ENCODE measurements at places on chromosomes 3 and 15.

- DNase-seq = no peak
These were observed 216.1 kb downstream of the SLCO3A1 start for GRCh38 chr15:92069308-92070250.

DNA sequence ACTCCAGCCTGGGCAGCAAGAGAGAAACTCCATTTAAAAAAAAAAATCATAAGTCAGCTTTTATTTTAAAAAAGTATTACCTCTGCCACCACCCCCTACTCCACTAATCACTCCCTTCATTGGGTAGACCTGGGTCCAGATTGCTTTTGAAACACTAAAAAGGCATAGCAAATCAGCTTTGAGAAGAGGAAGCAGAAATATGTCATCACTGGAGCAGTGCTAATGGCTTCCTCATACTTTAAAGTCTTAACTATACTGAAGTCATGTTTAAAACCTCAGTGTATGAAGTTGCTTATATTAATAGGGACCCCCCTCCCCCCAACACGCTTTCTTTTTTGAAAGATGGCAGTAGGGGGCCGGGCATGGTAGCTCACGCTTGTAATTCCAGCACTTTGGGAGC, 1.0 kb upstream of the HTR3D start:
- no peak for DNase-seq

GRCh38 chr15:61841466-61841865, 218.8 kb downstream of the VPS13C start:
- DNase-seq = no peak

DNA sequence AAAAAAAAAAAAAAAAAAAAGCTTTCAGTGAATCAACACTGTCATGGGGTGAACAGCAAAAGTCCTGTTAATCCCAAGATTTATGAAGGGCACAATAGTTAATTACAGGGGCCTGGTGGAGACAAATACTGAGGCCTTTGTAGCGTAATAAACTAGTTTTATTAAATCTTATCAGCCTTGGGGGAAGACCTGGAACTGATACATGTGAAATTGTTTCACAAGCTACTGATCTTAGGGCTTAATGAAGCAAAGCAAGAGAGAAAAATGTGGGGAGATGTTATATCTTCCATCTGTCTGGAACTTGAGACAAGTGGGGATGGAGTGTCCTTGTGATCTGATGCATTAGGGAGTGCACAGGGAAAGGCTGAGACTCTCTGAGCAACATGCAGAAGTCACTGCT, 47.9 kb upstream of the OSBPL11 start:
- no peak for DNase-seq

GRCh38 chr15:50265620-50266019, at the start of gene HDC:
TSS of gene HDC (minus strand) at chr15:50265726. CDS start at chr15:50265623, 103 bp downstream.
- DNase-seq = no peak

- no peak for DNase-seq
These were observed 47.0 kb downstream of the ZNF609 start for GRCh38 chr15:64507293-64507802.

GRCh38 chr3:49158103-49158709, 7.9 kb downstream of the CCDC71 start:
- DNase-seq = no peak

- DNase-seq = no peak
These were observed 474.3 kb downstream of the RSL24D1 start for GRCh38 chr15:54722342-54722986.

GRCh38 chr3:133588035-133588434, 14.5 kb downstream of the CDV3 start:
- DNase-seq = no peak

DNA sequence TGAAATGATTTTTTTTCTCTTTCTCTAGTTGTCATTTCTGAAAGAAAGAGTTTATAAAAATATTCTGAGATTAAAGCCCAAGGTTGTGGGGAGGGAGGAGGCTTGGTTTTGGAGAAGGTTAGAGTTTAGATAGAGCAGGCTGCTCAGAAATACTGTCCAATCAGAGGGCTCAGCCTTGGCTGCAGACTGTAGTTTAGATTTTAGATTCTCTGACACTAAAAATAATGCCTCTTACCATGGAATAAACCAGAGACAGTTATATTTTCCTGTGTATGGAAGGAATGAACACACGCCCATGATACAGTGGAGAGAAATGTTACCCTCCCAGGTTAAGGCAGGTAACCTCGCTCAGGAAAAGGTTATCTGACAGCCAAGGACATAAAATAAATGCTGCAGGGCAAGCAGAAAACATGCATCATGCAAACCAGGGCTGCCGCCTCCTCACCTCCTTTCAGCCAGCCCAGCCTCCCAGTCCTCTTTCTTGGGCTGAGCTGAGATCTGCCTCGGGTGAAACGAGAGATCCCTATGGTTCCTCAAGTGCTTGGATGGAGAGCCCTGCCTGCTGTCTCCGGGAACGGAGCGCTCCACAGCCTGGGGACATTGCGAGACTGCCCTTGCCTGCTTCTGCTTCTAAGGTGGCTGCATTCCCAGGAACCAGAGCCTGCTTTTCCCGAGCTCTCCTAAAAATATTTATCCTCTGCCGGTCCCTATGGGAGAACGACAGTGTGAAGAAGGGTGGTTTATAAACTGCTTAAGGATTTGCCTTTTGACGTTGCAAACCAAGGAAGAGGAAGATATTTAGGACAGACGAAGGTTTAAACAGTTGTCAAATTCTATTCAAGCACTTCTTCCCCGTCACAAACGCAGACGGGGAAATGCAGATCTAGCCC, 848 bp downstream of the NCEH1 start:
- DNase-seq = no peak

- DNase-seq = no peak
These were observed 98.7 kb downstream of the SLCO3A1 start for GRCh38 chr15:91952216-91952615.

GRCh38 chr3:172201870-172202236, 162.5 kb downstream of the FNDC3B start:
- no peak for DNase-seq

GRCh38 chr3:157785102-157785826, 282.0 kb upstream of the VEPH1 start:
- no peak for DNase-seq

DNA sequence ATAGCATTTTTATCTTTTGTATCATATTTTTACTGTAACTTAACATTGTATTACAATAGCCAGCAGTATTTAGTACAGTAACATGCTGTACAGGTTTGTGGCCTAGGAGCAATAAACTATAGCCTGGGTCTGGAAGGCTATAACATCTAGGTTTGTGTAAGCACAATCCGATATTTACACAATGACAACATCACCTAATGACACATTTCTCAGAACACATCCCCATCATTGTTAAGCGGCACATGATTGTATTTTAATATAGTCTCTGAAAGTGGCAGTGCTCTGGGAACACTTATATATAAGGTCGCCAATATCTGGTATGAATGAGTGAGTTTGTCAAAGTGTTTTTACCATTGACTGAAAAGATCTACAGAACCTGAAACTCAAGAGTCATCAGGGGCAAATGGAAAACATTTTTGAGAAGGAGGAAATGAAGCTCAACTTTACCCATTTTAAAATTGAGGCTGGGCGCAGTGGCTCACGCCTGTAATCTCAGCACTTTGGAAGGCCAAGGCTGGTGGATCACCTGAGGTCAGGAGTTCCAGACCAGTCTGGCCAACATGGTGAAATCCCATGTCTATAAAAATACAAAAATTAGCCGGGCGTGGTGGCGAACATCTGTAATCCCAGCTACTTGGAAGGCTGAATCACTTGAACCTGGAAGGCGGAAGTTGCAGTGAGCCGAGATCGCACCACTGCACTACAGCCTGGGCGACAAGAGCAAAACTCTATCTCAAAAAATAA, 38.8 kb upstream of the TNFSF10 start:
- DNase-seq = no peak

DNA sequence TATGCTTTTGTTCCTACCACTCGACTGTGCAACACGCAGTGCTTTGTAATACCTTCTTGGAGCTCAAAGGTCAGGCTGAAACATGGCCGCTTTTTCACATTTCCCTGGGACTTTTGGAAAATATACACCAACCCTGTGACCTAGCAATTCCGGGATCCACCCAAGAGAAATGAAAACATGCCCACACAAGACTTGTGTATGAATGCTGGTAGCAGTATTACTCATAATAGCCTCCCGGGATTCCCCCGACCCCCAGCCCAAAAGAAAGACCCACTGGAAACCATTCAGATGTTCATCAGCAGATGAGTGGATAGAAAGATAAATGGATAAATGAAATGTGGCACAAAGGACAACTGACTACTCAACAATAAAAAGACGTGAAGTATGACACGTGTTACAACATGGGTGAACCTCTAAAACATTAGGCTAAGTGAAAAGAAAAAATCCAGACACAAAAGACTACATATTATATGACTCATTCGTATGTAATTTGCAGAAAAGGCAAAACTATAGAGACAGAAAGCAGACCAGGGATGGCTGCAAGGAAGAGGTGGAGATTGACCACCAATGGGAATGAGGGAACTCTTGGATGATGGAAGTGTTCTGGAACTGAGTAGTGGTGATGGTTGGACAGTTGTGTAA, 104.1 kb downstream of the PGPEP1L start:
- DNase-seq = no peak

All from mesenteric fat pad (tissue), 1 donor.